ENCODE measurements at places on chromosomes 11 and 22.

DNA sequence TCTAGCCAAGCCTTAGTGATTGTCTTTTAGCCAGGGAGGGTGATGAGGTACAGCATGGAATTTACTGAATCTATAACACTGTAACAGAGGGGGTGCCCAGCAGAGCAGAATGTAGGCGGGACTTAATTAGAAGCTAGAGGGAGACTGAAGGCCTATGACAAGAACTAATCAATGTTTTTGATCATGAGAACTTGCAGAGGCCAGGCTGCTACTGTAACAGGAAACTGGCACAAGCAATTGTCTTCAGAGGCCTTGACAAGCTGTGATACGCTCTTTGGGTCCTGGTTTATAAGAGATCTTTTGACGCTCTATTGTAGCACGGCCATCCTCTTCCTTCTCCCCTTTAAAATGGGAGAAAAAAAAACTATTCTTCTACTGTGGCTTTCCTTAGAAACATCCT lies 1297.3 kb downstream of the JRKL start:
- no peak for DNase-seq

DNA sequence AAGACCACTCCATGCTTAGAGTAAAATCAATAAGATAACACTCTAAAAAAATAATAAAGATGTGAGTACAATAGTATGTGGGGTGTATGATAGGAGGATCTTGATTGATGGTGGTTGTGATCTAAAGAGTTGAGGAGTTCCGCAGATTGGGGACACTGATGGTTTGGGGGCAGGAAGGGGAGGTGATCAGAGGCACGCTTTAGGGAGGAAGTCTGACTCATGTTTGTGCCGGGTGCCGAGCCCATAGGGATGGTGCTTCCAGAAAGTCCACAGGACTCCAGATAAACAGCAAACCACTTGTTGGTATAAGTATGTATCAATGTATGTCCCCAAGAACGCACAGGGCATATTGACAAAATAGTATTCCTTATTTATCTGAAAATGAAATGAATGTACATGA lies 27.5 kb downstream of the LINC01488 start:
- no peak for DNase-seq

DNA sequence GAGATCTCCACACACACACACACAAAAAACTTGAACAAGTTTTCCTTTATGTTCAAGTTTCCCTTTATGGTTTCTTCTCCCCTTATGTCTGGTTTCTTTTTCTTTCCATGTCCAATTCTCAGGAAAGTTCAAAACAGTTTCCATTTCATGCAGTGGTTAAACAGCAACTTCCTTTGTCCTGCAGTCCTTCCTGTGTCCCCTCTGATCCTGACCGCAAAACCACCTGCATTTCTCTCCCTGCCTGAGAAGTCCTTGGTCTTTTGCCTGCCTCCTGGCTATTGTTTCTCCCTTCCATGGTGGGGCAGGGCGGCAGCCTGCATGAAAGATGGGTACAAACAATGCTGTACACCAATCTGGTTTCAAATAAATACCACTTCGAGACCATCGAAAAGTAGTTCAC lies 58.3 kb upstream of the SORL1 start:
- no peak for DNase-seq

DNA sequence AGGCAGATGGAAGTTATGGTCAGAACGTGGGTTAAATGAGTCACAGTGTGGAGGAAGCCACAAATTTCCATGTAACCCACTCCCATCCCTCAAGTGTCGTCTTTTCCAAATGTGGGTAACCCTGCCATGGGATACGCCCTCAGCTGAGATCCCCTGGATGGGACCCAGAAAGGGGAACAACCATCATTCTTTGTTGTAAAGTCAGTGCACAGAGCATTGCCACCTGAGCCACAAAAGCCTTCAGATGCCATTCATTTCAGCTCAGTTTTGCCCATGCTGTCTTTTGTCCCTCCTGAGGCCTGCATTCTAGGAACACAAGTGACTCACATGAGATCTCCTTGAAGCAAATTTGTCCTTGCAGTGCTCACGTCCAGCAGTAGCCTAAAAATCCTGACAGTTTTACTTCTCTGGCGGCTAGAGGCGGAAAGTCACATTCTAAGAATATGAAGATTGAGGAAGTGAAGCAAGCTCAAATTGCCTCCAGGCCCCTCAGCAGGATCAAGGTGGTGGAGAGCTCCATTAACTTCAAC lies 30.6 kb downstream of the MMP13 start:
- peak; percentile 28 for DNase-seq

DNA sequence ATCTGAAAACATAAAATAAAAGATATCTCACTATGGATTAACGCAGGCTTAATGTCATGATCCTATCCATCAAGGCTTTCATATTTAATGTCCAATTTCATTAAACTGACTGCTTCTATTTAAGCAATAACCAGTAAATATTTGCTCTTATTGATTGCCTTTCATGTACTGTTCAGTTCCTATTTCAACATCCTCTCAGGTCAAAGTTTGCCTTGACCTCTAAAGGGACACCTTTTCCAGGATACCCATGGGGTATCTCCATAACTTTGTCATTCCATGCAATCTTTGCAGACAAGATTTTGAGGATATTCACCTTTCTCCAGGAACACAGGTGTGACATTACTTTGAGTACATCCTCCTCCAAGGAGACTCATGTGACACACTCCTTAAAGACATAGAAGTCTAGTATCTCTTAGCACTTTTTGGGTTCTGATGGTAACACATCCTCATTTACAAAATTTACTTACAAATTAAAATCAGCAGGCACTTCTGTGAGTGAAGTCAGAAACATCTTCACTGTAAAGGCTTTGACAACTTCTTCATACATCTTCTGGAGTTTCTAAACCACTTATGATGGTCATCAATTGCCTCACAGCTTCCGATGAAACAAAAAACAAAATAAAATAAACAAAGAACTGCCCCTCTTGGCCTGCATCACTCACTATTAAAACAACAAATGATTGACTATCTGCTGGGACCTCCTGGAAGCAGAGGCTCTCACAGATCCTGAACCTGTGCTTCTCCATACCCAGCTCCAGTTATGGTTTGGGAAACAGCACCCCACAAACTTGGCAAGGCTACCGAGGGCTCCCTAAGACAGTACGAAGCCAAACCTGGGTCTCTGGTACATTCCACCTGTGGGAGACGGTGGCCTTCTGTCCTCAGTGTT lies 7.0 kb upstream of the SLC22A25 start:
- DNase-seq, result no peak

GRCh38 chr11:32262367-32262766 lies 171.5 kb downstream of the RCN1 start:
- DNase-seq, result no peak

GRCh38 chr22:37545703-37546436 lies 14.4 kb upstream of the CDC42EP1 start:
- DNase-seq, result no peak

DNA sequence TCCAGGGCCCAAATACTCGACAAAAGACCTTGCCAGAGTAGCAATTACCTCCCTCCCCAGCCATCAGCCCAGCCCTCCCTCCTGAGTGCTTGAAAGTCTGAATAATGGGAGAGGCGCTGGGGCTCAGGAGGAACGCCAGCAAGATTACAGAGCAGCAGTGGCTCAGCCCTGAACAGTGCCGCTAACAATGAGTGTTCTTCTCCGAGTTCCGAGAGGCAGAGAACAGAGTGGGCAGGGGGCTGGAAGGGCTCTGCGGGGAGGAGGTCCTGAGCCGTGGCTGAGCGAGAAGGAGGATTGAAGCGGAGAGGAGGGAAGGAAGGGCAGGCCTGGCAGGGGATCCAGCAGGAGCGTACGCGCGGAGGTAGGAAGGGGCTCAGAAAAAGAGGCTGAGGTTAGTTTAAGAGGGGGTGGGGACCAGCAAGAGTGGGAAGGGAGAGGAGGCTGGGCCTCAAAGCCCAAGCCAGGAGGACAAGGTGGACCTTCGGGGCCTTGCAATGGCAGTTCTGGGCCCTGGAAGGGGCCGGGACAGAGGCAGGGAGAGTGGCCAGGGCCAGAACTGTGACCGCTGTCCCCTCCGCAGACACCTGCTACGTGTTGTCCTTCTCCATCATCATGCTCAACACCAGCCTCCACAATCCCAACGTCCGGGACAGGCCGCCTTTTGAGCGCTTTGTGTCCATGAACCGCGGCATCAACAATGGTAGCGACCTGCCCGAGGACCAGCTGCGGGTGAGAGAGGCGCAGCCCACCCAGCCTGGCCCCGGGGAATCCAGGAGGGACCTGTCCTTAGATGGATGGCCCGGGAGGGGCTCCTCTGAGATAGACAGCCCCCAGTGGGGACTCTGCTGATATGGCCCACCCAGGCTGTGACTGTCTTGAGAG lies 20.6 kb downstream of the CYTH4 start:
- DNase-seq, result no peak

DNA sequence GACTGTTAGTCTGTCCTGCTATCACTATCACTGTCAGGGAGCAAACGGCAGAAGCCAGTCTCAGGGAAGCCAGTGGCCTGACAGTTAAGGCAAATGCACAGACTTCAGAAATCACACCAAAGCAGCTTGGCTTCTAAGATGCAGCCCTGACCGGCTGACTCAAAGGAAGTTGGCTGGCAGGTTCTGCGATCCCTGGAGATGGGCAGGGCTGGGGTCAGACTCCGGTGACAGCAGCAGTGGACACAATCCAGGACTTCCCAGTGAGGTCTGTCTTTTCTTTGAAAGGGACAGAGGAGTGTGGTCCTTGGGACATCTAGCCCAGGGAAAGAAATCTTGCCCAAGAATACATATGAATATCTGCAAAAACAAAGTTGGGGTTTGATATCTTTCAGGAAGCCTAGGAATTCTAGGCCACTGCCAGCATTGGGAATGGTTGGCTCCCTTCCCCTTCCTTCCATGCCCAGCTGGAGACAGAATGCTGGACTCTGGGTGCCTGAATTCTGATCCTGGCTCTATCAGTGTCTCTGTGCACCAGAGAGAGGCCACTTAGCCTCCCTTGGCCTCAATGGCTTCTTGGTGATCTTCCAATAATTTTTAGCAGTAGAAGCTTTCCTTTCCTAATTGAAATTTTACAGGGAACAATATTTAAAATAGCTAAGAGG lies 108.9 kb downstream of the KIRREL3 start:
- DNase-seq, result no peak

DNA sequence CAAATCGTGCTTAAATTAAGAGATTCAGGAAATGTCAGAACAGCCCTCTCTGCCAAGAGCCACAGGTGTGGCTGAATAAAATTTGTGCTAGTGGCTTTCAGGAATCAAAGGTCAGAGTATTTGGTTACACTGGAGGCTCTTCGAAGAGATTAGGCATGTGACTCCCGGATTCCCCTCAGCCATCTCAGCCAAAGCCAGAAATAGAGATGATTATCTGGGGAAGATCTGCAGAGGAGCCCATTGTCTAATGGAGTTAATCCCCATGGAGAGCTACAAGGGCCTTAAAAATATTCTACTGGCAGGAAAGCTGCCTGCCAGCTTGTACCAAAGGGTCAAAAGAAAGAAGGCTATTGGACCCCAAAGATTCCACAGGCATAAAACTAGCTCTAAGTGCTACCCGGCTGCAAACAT lies 1259.5 kb downstream of the TBC1D22A start:
- no peak for DNase-seq

GRCh38 chr11:132472411-132473172 lies 1059.7 kb downstream of the OPCML start:
- DNase-seq, result no peak

DNA sequence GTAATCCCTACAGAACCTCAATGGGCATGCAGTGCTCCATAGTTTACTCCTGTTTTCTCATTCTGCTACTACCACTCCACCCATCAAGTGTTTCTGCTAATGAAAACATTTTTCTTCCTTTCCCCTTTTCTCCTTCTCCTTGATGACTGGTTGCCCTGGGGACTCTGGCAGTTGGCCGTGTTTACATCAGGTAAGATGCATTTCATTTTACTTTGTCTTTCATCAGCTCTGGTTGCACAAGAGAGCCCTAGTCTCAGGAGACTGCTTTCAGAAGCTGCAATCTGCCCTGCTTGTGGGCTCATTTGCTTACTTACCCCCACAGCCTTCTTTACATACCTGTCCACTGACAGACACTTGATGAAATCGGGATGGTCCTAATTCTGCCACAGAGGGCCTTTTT lies 19.6 kb upstream of the LIMK2 start:
- no peak for DNase-seq

DNA sequence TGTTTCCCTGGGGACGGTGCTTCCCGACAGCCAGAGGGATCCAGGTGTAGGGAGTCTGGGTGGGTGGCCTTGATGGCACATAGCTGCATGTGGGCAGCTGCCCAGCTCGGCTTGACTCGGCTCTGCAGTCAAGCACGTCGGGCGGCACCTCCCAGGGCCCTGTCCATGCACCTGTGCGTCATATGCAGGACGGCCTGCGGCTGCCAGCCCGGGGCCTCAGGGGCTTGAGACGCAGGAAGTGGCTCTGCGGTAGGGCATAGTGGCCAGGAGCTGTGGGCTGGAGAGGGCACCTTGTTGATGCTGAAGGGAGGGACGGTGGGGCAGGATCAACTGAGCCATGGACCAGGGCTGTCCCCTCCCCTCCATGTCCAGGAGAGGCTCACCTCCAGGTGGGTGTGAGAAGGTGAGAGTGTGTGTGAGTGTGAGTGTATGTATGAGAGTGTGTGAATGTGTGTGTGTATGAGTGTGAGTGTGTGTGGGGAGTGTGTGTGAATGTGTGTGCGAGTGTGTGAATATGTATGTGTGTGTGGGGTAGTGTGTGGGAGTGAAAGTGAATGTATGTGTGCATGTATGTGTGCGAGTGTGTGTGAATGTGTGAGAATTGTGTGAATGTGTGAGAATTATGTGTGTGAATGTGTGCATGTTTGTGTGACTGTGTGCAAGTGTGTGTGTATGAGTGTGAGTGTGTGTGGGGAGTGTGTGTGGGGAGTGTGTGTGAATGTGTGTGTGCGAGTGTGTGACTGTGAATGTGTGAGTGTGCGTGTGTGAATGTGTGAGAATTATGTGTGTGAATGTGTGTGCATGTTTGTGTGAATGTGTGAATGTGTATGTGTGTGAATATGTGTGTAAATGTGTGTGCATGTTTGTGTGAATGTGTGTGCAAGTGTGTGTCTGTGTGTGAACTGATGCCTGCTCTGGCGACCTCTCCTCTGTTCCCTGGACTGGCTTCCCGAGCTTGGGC lies 5.7 kb upstream of the SUN2 start:
- no peak for DNase-seq

DNA sequence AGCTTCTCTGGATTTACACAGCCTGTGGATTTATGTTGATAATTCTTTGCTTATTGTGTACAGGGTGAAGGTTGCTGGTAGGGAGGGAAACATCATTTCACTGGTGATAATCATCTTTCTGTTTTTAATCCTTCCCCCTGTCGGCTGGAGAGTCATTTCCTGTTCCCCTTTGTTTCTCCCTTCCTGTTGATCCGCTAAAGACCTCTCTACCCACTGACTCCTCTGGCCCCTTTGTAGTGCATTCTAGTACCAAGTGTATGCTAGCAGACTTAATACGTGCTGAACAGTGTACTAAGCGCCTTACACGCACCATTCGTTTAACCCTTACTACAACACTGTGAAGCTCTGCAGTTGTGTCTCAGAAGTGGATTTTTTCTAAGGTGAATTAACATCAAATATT lies 19.0 kb upstream of the OR9Q1 start:
- no peak for DNase-seq

DNA sequence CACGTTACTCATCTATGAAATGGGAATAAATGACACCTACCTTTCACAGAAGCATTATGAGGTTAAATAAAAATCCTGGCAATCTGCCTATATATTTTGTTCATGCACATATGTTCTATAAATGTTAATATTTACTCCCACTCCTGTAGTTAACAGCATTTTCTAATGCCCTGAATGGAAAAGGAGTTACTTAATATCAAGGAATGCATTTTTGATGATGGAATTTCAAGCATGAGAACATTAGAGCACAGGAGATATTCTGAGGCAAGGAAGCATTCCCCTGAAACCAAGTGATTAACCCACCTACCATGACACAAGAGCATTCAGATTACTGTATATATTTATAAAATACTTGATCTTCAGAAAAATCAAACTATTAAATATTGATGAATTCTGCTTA lies 102.1 kb downstream of the ARHGAP32 start:
- no peak for DNase-seq

- peak; percentile 9 for DNase-seq
Observed at GRCh38 chr11:130162733-130163132, 3.2 kb downstream of the ST14 start.
